Activated CD4-positive, CD25-positive, alpha-beta regulatory T cell (primary cell): ENCODE measurements at places on chromosomes 13 and 19.
A peak's percentile ranks its signal among the peaks of the same experiment; 100 is the strongest.

- DNase-seq = no peak
Observed at GRCh38 chr19:18239303-18239702, 13.1 kb upstream of the PDE4C start.

- DNase-seq = no peak
Observed at GRCh38 chr13:111913761-111914140, 153.2 kb upstream of the SOX1 start.

DNA sequence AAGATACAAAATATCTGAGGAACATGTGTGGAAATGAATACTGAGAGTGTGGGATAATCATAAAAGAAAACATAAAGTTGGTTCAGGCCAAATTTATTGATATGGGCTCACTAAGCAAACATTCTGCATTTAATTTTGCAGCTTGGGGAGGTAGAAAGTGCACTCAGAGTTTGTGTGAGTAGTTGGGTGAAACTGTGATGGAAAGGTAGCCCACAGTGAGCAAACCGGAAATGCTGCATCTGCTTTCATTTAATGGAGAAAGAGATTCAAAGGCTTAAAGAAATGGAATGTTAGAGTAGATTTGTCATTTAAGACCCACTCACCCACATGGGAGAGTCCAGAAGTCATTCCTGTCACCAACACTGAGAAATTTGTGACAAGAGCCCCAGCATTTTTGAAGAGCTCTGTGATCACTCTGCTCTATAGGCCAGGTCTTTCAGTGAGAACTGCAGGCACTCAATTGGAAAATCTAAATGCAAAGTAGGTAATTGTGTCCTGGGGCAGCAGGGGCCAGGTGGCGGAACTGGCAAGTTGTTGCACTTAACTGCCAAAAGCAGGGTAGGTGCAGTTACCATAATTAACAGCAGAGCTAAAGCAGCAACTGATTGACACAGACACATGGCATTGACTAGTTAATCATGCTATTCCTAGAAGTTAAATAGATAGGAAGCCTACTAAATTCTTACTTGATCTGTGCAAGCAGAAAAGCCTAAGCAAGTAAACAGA lies 1228.3 kb upstream of the PCDH20 start:
- DNase-seq = no peak

DNA sequence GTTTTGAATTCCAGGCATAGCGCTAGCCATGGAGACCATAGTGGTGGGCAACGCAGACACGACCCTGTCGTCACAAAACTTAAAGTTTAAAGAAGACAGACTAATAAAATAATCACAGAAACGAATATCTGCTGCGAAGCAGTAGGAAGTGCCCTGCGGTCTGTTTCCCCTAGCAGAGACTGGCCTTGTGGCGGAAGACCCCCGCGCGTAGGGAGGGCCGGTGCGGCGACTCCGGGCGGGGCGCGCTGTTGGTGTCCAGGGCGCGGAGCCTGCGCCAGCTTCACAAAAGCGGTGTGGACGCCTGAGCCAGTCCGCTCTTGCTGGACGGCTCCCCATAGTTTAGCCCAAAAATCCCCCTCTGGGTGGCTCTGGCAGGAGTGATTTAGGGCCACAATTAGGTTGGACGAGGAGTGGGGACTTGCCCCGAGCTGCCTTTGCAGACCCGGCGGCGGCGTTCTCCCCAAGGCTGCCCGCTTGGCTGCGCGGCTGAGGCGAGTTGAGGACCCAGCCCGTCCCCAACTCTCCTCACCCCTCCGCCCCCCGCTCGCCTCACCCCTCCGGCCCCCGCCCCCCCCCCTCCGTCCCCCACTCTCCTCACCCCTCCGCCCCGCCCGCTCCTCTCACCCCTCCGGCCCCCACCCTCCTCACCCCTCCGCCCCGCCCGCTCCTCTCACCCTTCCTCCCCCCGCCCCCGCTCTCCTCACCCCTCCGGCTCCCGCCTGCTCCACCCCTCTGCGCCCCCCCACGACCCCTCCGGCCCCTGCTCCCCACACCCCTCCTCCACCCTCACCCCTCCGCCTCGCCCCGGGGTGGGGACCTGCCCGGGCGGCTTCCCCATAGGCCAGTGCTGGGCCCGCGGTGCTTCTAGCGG lies 14.2 kb upstream of the LATS2 start:
- no peak for DNase-seq

DNA sequence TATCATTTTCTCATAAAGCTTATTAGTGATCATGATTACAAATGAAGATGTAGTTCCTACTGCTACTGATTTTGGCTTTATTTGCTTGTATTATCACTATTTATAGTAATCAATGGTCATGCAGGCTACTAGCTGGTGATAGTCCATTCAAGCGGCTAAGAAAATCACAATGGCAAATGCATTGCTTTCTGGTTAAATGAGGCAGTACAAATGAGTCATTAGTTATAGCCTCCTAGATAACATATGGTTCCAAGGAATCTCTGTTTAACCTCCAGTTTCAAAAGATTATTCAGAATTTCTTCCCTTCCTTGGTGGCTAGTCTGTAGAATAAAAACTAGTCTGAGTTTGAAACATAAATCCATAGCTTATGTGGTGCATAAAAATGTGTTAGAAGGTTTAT lies 141.3 kb upstream of the HTR2A start:
- DNase-seq = no peak

DNA sequence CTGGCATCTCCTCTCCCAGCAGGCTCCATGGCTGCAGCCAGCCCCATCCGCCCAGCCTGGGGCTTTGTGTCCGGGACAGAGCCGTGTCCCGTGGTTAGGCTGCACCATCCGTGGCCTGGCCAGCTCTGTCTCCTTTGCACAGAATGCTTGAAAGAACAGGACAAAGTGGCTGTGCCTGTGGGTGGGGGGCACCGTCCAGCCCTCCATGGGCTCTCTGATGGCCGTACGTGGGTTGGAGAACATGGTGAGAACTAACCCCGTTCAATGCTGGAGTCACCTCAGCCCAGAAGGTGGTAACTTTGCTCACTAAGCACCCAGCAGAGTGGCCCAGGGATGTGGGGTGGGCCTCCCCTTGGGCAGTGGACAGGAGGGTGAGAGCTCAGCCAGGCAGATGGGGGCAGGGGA lies 2.8 kb downstream of the RPS15 start:
- DNase-seq = no peak

DNA sequence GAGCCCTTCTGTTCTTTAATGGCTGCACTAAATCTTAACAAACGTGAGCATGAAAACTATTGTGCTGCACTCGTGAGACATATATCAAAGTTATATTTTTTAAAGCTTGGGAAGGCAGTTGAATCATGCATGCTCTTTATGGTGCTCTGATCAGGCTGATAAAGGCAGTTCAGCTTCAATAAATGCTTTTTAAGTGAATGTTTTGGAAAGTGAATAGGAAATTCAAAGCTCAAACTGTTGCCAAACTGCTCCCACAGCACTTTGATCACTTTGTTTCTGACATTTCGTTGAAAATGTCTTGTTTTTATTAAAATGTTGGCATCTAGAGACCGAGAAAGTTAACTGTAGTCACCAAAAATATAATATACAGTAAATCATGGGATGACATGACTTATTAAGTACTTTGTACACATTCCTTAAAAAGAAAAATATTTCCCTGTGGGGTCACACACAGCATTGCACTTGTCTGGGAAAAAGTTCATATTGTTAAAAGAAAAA lies 625.7 kb upstream of the PCDH9 start:
- no peak for DNase-seq

GRCh38 chr13:35597451-35597850 lies 121.0 kb upstream of the MAB21L1 start:
- no peak for DNase-seq

- no peak for DNase-seq
Observed at GRCh38 chr19:14655726-14656125, 18.9 kb downstream of the ADGRE3 start.

DNA sequence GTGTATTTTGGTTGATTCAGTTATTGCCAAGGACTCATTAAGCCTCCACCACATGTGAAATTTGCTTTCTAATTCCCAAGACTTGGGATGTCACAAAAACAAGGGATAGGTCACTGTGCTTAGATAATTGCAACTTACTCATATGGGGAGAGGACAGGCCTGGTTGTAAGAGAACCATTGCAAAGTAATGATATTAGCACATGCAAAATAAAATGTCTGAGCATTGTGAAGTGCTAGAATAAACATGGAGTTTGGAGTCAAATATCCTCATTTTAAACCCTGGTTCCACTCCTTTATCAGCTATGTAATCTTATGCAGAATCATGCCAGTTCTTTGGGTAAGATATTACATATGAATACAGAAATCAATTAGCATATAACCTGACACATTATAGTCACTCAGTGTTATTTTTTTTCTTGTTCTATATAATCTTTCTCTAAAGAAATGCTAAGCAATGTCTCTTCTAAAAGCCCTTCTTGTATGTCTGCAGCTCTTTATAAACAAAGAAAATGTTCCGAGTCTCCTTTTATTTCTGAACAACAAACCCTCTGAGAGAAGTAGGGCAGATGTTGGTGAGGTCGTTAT lies 5.5 kb downstream of the CBY2 start:
- no peak for DNase-seq

- no peak for DNase-seq
Observed at GRCh38 chr19:2542341-2543069, 66.6 kb downstream of the GADD45B start.

DNA sequence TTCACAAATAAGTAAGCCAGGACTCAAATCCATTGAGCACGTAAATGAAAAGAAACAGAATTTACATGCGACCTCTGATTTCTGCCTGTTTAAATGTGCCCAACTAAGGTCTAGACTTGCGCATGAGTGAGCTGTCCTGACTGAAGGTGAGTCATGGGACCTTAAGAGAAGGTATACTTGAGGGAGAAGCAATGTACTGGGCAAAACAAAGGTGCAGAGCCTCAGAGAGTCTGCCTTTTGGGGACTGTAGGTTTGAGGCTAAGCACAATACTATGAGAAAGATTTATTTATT lies 45.8 kb downstream of the UFM1 start:
- DNase-seq = no peak

DNA sequence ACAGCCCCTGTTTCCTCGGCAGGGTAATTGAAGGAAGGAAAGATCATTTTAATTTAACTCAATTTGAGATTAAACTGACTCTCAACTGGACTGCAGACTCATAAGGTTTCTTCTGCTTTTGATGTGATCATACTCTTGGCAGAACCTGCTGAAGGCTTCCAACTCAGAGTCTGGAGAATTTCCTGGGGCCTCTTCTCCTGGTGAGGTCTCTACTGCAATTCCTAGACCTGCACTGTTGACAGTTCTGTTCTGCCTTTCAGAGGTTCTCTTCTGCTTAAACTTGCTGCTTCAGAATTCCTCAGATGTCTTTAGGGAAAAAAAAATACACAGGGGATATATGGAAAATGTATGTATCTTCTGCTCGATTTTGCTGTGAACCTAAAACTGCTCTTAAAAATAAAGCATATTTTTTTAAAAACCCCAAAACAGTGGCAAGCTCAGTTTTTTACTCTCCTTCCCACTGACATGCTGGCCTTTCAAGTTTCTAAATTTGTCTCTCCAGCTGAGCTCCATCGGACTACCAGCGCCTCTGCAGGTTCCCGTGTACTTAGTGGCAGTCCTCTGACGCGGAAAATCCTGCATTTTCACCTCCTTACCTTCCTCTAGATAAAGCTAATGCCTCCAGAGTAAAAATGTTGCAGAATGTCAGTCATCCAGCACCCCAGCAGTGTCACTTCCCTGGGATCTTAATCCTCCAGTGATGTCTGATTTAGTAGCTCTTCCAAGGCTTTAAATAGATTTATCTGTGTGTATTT lies 733.5 kb upstream of the SGCG start:
- DNase-seq = no peak

DNA sequence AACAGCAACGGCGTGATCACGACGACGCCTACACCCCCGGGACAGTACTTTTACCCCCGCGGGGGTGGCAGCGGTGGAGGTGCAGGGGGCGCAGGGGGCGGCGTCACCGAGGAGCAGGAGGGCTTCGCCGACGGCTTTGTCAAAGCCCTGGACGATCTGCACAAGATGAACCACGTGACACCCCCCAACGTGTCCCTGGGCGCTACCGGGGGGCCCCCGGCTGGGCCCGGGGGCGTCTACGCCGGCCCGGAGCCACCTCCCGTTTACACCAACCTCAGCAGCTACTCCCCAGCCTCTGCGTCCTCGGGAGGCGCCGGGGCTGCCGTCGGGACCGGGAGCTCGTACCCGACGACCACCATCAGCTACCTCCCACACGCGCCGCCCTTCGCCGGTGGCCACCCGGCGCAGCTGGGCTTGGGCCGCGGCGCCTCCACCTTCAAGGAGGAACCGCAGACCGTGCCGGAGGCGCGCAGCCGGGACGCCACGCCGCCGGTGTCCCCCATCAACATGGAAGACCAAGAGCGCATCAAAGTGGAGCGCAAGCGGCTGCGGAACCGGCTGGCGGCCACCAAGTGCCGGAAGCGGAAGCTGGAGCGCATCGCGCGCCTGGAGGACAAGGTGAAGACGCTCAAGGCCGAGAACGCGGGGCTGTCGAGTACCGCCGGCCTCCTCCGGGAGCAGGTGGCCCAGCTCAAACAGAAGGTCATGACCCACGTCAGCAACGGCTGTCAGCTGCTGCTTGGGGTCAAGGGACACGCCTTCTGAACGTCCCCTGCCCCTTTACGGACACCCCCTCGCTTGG lies 966 bp downstream of the JUNB start:
- DNase-seq = peak; percentile 43

DNA sequence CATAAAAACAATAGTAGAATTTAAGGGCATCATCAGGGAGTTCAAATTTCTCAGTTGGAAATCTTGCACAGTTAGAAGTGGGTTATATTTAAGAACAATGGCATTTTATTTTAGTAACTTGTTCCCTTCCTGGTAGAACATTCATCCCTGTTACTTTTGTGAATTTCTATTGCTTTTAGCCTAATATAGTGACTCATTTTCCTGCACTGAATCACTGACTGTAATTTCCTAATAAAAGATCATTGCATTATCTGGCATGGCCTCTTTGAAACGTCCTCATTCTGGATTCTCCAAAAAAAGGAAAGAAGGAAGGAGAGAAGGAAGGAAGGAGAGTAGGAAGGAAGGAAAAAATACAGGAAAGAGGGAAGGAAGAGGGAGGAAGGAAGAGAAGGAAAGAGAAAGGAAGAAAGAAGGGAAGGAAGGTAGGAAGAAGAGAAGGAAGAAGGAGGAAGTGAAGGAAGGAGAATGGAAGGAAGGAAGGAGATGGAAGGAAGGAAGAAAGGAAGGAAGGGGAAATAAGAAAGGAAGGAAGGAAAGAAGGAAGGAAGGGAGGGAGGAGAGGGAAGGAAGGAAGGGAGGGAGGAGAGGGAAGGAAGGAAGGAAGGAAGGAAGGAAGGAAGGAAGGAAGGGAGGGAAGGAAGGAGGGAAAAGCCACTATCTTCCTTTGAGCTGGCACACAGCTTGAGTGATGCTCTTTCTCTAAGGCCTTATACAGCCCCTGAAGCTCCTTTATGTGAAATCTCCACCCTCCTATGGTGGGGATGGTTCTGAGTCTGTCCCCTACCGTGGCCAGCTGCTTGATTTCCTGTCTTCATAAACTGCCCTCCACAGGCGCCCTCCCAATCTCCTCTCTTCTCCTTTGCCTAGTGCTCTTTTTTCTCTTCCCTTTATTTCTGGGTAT lies 29.8 kb upstream of the TM9SF2 start:
- DNase-seq = no peak
